ENCODE measurements at places on chromosomes 13 and 19.

GRCh38 chr19:262125-262524 lies 29.1 kb downstream of the PLPP2 start:
- no peak for DNase-seq

DNA sequence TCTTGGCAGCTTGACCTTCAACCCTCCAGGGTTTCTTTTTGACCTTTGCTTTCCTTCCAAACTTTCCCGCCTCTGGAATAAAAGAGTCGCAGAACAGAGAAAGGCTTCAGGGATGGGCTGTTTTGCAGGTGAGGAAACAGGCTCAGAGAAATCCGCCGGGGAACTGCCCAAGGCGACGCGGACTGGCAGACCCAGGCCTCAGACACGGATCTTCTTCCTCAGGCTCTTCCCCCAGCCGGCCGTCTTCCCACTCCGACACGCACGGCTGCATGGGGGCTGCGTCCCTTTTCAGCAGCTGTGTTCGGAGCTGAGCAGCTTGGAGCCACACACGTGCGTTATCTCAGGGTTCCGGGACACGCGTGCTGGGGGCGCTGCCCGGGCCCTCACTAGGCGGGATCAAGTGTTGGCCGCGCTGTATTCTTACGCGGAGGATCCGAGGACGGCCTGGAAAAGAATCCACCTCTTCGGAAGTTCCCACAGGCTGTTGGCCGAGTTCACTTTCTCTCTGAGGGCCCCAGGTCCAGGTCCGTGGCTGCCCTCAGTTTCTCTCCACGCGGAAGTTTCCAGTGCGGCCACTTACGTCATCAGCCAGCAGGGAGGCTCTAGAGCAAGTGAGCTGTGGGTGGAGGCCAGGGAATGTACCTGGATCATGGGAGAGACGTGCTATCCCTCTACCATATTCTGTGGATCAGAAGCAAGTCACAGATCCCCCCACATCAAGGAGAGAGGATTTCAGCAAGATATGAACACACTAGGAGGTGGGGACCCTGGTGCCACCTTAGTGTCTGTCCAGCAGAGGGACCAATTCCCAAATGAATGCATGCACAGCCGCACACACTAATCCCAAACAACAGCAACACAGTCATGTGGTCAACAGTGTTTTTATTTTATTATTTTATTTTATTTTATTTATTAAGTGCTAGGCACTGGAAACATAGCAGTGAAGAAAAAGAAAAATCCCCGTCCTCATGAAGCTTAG lies 100.4 kb downstream of the ING1 start:
- no peak for DNase-seq

- DNase-seq = no peak
These were observed at the start of gene SIGLEC6 for GRCh38 chr19:51531349-51532315. SIGLEC6 (minus strand) TSS chr19:51531670; CDS start chr19:51531648, 22 bp downstream.

DNA sequence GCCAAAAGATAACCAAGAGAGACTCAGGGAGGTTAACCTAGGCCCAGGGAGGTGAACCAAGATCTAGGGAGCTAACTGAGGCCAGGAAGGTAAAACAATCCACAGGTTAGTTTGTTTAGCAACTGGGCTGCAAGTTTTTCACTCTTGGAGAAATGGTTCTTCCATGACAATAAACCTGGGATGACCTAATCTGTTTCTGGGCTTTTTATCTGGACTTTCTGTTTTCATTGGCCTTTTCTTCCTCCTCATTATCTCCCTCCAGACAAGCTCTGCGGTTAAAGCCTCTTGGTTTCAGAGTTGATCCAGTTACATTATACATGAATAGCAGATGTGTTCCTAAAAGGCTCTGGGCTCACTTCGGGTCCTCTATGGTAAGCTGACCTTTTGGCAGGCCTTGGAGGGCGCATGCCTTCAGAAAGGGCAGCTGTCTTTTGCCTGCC lies 44.2 kb downstream of the PCDH8 start:
- peak; percentile 63 for DNase-seq

GRCh38 chr13:30745906-30746686 lies 10.8 kb downstream of the ALOX5AP start:
- DNase-seq = no peak

DNA sequence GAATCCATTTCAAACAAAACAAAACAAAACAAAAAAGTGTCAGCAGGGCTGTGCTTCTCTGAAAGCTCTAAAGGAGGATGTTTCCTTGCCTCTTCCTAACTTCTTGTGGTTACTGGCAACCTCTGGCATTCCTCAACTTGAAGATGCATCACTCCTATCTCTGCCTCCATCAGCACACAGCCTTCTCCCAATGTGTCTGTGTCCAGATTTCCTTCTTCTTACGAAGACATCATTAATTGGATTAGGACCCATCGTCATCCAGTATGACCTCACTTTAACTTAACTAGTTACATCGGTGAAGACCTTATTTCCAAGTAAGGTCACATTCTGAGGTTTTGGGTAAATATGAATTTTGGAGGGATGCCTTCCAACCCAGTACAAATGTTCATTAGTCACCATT lies 33.8 kb upstream of the GTF2F2 start:
- no peak for DNase-seq

DNA sequence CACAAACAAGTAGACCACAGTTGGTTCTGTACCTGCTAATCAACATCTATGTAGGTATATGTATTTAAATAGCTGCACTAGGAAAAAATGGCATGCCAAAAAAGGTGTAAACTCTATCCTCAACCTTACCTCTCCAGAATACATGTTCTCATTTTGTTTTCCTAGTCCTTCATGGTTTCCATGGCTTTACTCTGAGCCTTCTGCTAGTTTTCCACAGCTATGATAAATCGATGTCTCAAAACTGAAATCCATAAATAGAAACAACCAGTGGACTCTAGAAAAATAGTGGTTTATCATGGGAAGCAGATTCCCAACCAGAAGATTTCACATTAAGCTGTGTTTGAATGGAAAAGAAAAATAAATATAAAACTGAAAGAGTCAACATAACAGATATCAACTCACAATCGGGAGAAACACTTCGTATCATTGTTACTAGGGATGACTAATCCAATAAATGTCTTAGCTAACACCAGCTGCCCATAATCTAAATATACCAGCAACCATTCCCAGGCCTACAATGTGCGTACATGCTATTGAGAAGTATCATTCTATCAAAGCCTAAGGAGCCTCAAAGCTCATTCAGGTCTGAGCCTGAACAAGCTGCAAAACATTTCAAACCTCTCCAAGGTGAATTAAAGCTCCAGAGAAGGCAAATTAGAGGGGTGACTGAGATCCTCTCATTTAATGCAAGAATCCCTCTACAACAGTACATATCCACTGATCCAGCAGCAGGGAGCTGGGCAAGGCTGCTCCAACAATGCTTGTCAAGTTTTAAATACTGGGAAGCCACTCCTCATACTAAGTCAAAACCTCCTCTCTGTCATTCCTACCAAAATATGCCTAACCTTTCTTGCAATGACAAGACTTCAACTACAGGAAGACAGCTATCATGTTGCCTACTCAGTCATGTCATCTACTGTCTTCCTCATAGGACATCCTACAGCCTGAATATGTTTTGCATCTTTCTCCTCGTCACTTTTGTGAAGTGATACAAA lies 90.2 kb downstream of the KCTD12 start:
- DNase-seq = peak; percentile 38

- no peak for DNase-seq
These were observed 103.9 kb downstream of the FAM216B start for GRCh38 chr13:42885325-42885724.

- no peak for DNase-seq
These were observed 448.4 kb upstream of the SLC10A2 start for GRCh38 chr13:103514619-103515018.

DNA sequence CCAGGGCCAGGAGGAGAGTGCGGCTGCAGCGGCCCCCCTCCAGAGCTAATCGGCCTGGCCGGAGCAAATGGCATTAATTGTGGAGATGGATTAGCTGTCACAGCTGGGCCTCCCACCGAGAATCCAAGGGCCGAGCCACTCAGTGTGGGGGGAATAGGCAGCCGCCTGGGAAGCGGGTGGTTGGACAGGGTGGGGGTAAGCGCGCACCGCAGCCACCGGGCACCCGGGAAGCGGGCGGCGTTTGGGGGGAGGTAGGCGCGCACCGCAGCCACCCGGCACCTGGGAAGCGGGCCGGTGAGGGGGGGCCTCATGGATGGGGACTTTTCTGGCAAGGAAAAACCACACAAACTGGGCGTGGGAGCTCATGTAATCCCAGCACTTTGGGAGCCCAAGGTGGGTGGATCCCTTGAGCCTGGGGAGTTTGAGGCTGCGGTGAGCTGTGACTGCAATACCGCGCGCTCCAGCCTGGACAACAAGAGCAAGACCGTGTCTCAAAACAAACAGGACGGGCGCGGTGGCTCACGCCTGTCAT lies 9.7 kb downstream of the R3HDM4 start:
- DNase-seq = no peak

GRCh38 chr19:14442891-14443631 lies 10.0 kb downstream of the PKN1 start:
- no peak for DNase-seq

DNA sequence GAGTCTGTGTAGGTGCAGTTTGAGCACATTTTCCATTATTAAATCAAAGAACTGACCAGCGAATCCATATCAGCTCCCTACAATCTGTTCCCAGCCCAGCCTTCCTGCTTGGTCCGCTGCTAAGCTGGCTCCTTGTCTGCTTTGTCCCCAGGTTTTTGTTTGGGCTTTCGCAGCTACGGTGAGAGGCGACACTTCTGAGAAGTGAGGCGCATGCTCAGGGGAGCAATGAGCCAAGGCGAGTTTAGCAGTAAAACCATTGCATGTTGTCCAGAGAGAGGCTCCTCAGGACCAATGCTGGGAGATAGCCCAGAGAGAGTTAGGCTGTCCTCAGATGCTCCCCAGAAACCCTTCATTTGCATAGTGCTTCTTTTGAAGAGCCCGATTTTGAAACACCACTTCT lies 162.0 kb downstream of the ITGBL1 start:
- DNase-seq = no peak

- no peak for DNase-seq
These were observed 45.0 kb downstream of the LACC1 start for GRCh38 chr13:43924549-43925245.

DNA sequence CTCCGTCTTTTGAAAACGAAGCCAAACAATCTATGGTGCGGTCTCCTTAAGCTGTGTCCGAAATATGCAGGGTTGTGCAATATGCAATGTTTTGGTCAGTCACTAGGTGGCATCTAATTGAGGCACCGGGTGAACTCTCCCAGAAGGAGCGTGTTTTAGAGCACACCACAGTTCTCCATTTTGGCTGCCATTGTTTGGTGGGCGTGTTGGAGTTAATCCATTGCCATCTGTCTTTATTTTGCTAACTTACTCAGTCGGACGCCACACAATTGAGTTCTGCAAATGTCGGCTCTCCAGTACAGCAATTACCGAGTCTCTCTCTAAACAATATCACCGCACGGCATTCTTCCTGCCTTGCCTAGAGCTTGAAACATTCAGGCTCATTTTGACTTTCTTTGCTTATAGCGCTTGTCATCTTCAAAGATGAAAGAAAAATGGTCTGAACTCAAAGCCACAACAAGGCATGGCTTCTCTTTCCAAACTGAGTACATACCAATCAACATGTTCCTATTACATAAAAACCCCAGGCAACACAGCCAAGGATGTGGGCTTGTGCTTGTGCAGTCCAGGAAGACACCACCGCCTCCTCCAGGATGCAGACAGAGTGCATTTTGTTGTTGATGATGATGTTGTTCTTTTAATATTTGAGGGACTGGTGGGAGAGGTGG lies 182.0 kb upstream of the SERP2 start:
- DNase-seq = peak; percentile 90

DNA sequence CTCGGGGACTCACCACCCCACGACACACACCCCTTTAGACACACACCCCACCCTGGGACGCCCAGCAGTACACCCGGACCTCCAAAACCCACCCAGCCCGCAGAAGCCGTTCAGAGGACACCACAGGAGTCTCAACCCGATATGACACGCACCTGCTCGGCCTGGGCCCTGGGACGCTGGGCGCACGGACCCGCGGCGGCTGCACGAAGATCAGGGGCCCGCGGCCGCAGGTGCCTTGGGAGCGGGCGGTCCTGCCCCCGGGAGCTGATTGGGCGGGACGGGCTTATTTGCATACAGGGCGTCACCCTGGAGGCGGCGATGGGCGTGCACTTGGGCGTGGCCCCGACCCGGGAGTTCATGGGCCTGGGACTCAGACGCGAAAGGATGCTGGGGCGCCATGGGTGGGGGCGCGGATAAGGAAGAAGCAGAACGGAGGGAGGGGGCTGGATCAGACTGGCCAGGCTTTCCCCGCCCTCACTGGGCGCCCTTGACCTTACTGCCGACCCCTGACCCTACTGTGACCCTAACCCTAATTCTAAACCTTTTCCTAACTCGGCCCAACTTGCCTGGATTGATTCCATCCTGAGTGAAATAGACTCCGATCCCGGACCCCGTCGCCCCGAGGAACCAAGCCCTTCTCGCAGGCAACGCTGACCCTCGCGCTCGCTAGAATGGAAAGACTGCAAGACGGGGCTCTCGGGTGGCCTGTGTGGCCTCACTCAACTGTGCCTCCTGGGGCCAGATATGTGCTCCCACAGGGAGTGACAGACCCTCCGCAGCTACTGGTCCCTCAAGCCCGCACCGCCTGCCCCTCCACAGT lies at the start of gene MEF2B:
Gene MEF2B, minus strand, starts transcription at position 211 of the 820 bp plus-strand sequence. CDS start 19,528 bp downstream, outside the sequence.
- peak; percentile 35 for DNase-seq

DNA sequence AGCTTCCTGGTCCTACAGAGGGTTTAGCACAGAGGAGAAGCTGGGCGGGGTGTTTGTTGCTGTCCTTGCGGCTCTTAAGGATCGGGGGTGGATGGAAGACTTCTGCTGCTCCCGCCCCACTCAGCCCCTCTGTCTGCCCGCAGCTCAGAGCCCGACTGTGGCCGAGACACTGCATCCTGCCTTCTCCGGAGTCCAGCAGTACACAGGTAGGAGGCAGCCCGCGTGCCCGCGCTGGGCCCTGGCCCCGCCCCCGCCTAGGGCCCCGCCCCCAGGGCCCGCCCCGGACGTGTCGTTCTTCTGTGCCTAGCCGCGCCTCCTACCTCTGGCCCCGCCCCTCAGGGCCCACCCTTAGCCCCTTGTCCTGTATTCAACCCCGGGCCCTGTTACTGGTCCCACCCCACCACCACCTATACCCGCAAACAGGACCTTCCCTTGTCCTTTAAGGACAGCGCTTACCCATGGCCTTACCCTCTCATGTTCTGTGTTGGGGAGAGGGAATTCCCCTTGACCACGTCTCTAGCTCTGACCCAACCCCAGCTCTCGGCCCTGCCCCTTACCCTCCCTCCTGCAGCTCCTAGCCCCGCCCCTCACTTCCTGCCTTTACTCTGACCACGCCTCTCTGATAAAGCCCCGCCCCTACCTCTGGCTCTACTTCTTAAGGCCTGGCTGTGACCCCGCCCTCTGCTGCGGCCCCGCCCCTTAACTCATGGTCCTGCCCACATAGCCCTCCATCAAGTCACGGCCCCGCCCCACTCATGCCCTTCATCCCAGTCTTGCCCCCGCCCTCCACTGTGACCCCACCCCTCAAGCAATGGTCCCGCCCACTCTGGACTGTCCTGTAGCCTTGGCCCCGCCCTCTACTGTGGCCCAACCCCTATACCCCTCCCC lies 60.5 kb downstream of the CELF5 start:
- DNase-seq = peak; percentile 38

GRCh38 chr13:41145136-41145908 lies 12.7 kb upstream of the KBTBD6 start:
- peak; percentile 32 for DNase-seq

- DNase-seq = peak; percentile 76
These were observed 49.0 kb upstream of the FRY start for GRCh38 chr13:31982540-31982939.

GRCh38 chr19:4077007-4077374 lies 10.3 kb upstream of the ZBTB7A start:
- DNase-seq = no peak

GRCh38 chr13:25186187-25186586 lies 14.1 kb upstream of the AMER2 start:
- no peak for DNase-seq

GRCh38 chr19:3482507-3483225 lies 575 bp downstream of the SMIM44 start:
- no peak for DNase-seq

Measured in fibroblast of the aortic adventitia (primary cell).